ENCODE measurements at places on chromosomes 12 and 14. TPM values are rescaled to one million over a fixed set of nuclear protein-coding genes. Genes with fewer than 3 reads are reported as not detected.

Gene RD3L
- not detected for total RNA-seq

Gene CCDC196
- total RNA-seq, result not detected

Gene HCAR1
- not detected for total RNA-seq

Gene TMEM116
- total RNA-seq, result 20.2 TPM

Gene RDH11
- 26.7 TPM for total RNA-seq
